Heart right ventricle (tissue), 16 donors: ENCODE measurements at places on chromosomes 2 and 18. TPM values are rescaled to one million over a fixed set of nuclear protein-coding genes. Genes with fewer than 3 reads are reported as not detected.

Gene MERTK
- total RNA-seq = 8.9 TPM

Gene ADCYAP1
- 0.10 TPM for total RNA-seq

Gene LONRF2
- total RNA-seq = 28.4 TPM

Gene SCYGR4
- total RNA-seq = not detected
